ENCODE measurements at places on chromosomes 2 and 18.

- DNase-seq: no peak
Observed at GRCh38 chr2:52117299-52117698, 1085.4 kb upstream of the NRXN1 start.

GRCh38 chr2:187655001-187655400, 100.8 kb upstream of the TFPI start:
- no peak for DNase-seq

DNA sequence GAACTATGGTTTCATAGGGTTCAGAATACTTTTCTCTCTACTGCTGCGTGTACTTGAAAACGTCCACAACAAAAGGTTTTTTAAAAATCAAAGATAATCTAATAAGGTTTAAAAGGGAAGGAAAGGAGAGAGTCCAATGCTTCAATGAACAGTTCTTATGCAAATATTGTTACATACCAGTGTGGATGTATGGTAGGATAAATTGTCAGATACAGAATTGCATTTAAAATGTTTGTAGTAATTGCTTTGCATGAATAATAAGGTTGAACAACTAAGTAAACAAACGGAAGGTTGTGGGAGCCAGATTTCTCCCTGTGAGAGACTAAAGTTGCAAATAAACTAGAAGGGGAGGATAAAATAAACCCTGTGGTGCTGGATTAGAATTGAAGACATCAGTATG, 53.8 kb upstream of the RBBP8 start:
- DNase-seq: no peak

DNA sequence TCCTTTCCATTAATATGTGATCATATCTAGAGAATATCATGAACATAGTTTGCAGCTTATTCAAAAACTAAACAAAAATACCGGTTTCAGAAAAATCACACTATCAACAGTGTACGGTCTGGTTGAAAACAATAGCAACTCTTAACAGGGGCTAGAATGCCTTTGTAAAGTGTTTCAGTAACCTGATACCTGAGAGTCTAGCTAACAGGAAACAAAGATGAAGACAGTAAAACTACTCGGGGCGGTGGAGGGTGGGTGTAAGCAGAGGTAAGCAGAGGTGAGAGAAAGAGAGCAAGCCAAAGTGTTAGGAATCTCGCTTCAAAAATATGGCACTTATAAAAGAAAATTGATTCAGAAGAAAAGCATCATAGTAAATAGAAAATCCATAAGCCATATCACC, 109.0 kb upstream of the RGPD4 start:
- no peak for DNase-seq

GRCh38 chr2:150370561-150370960, 116.9 kb downstream of the RND3 start:
- no peak for DNase-seq

DNA sequence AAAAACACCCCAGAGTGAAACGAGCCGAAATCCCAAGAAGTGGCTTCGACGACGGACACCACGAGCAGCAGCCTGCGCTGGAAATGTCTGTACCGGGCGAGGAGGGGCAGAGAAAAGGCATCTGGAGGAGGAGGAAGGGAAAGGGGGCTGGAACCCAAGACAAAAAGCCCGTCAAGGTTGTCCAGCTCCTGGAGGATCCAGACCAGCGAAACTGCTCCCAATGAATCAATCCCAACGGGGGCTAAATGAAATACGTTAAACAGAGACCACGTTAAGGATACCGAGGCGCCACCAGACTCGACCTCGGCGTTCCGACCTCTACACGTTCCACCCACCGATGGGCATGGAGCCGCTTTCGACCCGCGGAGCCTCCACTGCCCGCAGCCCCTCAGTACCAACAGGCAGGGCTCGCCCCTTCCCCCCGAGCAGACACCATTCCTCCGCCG, 400 bp downstream of the CCDC88A start:
- no peak for DNase-seq

DNA sequence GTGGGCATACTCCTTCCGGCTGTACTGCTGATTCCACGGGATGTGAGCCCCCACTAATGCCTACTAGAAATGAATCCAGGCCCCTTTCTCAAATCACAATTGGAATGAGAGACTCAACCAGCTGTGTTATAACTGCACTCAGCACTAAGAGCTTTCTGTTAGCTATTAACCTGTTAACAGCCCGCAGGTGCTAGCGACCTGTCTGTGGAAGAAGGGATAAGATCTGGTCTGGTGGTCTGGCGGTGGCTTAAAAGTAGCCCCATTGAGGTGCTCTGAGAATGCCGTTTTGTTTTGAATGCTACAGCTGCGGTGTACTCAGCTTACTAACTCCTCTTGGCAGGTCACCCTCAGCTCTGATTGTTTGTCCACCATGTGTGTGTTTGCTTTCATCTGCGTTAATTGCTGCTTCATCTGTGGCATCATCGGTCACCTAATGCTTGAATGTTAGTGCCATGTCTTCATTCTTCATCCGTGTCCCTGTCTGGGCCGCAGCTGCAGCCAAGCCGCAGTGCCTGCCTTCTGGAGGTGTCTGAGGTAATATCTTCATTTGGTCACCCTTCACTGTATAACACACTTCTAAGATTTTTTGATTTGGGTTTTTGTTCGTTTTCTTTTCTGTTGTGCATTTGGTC, 16.3 kb downstream of the RAB12 start:
- DNase-seq: no peak

GRCh38 chr18:50819027-50819727, 639 bp downstream of the MRO start:
- DNase-seq: no peak

GRCh38 chr18:25639596-25639995, 287.6 kb upstream of the ZNF521 start:
- DNase-seq: peak; percentile 27
